Astrocyte of the spinal cord (primary cell): ENCODE measurements at places on chromosomes 12 and 14.
A peak's percentile ranks its signal among the peaks of the same experiment; 100 is the strongest.

DNA sequence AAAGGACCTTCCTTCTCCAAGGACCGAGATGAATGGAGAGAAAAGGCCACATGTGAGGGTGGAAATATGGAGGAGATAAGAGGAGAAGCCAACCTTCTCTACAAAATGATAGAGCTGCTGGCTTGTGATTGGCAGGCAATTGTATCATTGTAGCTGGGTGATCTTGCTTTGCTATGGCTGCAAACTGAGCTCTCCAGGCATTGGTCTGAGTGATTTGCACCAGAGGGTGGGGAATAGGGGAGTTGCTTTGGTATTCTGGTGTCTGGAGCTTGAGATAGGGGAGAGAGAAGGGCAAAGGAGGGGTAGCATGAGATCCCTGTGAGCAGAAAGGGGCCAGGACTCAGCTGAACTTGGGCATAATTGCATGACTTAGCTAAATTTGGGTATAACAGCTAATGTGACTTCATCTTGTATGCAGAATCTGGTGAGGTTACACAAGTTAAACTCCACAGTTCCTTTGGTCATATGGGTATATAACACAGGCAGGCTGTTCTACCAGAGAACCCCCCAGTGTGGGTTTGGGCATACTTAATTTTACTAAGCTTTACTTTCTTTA is 72.0 kb downstream of the FOS start:
- DNase-seq, result no peak

GRCh38 chr12:69000540-69001243 is 67.7 kb upstream of the CPM start:
- no peak for DNase-seq

GRCh38 chr14:33484264-33484663 is 466.6 kb downstream of the EGLN3 start:
- DNase-seq, result no peak

DNA sequence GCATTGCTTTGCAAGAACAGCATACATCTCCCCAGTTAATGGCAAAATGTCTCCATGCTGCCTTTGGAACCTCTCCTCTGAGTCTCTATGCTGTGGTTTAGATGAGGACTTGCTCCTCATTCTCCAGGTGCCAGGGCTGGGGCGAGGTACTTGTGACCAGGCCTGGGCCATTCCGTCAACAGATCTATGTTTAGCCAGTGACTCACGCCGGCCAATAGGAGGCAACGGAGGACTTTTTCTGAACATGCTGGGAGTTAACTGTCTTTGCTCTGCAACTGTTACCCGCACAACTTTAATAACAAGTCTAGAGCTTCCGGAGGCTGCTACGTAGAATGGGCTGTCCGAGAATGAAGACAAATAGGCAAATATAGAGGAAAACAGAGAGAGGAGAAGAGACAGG is 214.2 kb downstream of the GLT1D1 start:
- DNase-seq, result no peak

GRCh38 chr12:130828895-130829294 is 10.2 kb downstream of the STX2 start:
- no peak for DNase-seq

DNA sequence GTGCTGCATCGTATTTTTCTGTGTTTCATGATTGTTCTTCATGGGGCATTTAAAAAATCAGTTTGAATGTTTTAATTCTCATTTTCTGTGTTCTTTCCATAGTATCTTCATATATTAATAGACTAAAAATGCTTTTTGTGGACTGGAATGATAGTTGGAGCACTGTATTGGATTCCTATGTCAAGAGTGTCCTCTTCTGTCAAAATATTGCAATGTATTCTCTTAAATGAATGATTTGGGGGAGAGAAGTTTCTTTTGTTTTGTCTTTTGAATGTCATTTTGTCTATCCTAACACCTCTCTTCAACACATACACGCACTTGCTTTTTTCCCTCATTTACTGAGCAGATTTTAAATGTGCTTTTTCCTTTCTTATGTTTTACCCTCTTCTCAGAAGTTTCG is 4.7 kb upstream of the EIF2S3B start:
- DNase-seq, result peak; percentile 39

DNA sequence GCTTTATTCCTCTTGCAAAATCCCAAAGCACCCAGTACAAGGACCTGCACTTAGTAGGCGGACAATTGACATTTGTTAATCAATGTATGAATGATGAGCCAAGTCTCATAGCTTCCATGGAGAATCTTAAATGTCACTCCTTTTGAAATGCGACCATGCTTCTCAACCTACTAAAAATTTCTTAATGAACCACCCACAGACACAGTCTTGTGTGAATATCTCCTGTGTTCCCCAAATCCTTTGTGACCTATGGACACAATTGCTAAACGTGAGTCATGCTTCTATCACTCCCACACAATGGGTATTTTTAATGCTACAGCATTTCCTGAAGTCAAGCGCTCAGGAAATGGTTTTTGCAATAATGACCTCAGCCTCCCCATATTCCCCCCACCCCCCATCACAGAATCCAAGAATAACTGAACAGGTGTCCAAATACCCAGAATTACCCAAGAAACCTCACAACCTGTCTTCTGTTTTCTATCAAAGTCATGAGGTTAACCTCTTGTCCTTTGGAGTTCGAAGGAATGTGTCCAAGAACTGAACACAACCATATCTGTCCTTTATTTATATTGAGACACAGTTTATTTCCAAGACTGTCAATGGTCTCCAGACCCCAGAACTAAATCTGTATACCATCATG is 163.6 kb upstream of the PLEKHG7 start:
- DNase-seq, result peak; percentile 76

DNA sequence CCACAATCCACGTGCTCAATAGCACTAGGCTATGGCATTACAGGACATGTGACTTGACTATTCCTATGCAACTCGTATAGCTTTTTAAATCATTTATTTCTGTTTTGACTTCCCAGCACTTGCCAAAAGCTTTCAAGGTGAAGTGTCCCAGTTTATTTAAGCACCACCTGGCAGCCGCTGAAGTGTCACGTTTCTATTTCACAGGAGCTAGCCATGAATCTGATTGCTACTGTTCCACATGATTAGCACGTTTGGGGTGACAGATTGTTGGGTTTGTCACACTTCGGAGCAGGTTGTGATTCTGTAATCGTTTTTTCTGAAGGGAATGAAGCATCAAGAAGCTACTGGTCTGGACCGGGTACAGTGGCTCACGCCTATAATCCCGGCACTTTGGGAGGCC is 39.9 kb upstream of the BICDL1 start:
- DNase-seq, result no peak

GRCh38 chr14:53355581-53356112 is 202.5 kb upstream of the DDHD1 start:
- peak; percentile 96 for DNase-seq

DNA sequence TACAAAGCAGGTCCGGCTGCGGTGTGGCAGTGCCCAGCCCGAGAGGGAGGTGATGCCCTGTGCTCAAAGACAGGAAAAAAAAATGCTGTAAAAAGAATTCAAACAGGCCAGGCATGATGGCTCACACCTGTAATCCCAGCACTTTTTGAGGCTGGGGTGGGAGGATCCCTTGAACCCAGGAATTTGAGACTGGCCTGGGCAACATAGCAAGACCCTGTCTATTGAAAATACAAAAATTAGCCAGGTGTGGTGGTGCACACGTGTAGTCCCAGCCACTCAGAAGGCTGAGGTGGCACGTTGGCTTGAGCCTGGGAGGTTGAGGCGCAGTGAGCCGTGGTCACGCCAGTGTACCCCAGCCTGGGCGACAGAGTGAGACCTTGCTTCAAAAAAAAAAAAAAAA is 26.4 kb downstream of the DNAH10 start:
- DNase-seq, result no peak
